Small intestine (tissue), 16 donors: ENCODE measurements at places on chromosomes 12 and 14.

DNA sequence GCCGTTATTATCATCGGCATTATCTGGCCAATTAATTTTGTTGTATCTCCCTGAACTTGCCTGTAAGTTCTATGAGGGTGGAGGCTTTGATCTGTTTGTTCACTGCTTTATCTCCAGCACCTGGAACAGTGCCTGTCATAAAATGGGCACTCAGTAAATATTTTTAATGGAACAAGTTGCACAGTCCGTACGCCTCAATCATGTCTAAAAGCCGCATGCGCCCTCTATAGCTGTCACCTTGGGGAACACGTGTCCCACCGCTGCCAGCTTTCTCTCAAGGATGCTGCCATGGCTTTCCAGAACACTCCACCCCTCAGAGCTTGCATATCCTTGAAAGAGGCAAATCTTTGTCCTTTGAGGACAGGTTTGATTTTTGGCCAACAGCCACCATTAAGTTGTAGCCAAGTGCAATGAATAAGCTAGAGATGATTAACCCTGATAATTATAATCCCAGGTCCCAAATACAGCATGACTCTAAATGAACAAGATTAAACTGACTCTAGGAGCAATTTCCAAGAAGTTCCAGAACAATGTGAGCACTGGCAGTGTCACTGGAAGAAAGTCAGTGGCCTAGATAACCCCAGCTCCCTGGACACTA lies 55.1 kb downstream of the ERH start:
- DNase-seq: peak; percentile 84

GRCh38 chr14:56300495-56300894 lies 182.3 kb downstream of the PELI2 start:
- DNase-seq: no peak

DNA sequence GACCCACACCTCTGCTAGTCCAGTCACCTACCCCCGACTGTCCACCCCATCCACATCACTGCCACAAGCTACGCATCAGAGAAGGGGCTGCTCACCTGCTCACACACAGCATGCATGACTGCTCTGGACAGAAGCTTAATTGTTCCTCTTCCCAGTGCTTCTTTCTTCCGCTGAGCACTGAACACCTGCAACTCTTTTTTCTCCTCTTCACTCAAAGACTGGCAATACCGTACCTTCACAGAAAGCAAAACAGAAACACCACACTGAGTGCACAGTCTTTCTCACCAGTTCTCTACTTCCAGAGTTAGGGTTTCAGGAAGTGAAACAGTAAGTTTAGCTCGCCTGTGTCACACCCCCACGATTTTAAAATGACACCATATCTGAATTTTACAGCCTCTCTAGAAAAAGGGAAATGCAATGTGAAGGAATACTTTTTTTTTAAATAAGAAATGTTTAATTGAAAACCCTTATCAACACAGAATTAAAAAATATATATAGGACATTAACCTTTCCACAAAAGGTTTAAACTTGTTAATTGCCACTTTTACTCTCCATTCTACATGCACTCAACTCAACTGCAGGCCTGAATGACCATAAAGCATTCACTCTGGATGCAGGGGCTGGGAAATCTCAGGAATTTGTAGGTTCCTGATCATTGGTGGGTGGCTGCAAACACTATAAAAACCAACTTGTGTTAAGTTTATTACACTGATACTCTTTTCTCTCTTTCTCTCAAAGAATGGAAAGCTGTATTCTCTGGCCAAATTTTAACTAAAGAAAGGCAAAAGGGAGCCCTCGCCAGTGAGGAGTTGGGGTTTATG lies 120.0 kb downstream of the PRICKLE1 start:
- no peak for DNase-seq

DNA sequence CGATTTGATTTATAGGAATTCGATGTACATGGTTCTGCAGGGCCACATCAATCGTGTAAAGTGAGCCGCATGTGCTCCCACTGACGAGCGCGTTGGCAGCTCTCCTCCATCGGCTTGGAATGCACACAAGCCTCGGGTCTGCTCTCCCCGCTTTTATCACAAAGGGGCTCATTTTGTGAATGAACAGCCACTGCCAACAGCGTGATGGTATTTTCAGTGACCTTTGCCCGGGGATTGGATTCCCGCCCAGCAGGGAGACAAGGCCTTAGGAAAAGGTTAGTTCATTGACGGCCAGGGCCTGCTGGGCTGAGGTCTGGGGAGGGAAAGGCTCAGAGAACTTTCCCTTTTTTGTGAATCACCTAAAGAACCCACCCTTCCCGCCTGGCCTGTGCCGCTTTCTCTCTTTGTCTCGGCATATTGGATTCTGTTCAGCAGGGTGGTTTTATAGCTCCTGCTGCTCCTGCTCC lies 232.1 kb downstream of the MSRB3 start:
- peak; percentile 77 for DNase-seq

DNA sequence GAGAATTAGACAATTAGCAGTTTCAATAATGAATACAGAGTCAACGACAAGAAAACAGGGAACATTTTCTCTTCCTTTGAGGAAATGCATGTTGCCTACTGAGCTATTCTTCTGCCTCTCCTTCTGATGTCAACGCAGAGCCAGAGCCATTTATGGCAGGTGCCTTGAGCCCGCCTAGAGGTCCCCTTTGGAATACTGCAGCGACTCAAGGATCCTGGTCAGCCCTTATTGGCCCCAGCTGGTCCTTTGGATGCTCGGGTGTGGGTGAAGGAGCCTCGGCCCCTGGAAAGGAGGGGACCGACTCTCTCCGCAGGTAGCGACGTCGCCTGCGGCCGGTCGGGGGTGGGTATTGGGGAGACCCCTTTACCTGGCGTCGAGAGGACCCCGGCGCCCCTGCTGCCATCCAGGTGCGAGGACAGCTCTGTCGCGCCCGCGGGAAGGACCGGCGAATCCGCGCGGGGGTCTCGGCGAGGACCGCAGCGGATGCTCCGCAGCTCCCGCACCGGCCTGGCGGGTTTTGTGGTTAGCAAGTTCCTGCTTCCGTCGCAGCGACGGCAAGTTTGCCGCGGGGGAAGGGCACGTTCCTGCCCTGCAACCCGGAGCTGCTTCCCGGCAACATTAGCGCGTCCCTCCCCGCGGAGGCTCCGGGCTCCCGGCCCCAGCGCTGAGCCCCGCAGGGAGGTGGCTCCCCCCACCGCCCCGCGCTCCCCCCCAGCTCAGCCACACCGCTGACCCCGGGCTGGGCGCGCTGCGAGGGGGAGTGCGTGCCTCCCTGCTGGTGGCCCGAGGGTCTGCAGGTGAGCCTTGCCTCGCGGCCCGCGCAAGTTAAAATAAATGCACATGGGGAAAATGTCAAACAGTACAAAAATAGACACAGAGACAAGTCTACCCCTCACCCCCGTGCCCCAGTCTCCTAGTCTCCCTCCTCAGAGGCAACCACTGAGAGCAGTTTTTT lies at the start of gene MANSC1:
Gene MANSC1, minus strand, starts transcription at position 532 of the 955 bp plus-strand sequence. CDS start 6,928 bp downstream, outside the sequence.
- peak; percentile 87 for DNase-seq

DNA sequence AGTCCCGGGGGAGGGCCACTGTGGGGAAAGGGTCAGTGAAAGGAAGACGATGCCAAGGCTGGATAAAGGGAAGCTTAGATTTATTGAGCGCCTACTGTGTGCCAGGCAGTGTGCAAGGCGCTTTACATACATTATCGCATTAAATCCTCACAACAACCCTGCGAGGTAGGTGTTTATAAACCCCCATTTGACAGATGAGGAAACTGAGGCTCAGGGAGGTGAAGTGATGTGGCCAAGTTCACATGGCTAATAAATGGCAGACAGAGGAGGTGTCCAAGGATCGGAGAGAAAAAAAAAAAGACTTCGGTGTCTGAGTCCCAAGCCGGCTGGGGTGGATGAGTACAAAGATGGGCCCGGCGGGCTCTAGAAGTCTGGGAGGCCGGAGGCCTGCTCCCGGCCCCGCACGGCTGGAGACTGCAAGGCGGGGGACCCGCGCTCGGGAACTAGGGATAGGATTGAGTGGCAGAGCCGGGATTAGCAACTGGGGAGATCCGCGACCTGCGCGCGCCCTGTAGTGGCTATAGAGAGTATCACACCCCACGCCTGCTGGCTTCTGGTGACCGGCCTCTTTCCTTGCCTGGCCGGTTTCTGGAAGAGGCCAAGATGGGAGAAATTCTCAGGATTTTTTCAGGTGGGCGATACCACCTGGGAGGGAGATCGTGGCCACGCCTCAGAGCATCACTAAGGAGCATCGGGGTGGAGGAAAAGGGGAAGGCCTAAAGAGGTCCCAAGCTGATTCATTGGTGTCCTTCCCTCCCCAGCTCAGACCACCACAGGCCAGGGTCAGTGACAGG lies 3.9 kb downstream of the DDN start:
- peak; percentile 80 for DNase-seq

DNA sequence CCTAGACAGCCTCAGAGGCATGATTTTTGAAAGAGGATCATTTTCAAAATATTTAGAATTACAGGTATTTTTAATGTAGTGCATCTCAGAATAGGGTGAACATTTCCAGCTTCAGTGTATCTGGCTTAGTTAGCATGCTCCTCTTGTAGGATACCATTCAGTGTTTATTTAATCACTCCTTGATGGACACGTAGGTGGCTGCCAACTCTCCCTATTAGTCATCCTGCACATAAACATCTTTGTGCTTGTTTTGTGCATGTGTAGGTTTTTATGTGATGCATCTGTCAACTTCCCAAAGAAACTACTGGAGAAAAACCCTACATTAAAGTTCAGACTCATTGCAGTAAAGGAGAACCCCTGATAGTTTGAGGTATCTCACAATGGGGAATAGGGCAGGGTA lies 52.5 kb upstream of the RBM19 start:
- DNase-seq: no peak

DNA sequence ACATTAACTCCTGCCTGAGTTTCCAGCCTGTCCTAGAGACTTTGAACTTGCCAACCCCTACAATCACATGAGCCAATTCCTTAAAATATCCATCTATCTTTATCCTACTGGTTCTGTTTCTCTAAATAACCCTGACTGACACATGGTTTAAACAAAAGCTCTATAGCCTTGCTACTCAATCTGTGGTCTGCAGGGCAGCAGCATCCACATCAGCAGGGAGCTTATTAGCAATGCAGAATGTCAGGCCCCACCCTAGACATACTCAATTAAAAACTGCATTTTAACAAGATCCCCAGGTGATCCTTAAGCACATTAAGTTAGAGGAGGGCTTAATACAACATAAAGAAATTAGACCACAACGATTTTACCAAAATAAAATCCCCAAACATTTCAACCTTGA lies 108.3 kb upstream of the CPSF6 start:
- DNase-seq: no peak

GRCh38 chr14:48973151-48973550 lies 613.0 kb downstream of the RPS29 start:
- peak; percentile 81 for DNase-seq

DNA sequence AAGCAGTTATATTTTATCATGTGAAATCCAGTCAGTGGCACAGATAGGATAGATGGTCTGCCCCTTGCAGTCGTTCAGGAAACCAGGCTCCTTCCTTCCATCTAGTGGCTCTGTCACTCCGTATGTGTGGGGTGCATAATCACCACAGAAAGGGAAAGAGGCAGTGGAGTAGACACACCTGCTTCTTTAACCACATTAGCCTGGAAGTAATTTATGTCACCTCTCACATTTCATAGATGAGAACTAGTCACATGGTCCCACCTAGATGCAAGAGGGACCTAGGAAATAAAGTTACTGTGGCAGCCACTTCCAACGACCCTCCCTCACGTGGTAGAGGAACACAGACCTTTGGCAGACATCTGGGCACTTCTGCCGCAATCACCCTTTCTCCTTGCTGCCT lies 14.2 kb upstream of the RNU6-8 start:
- peak; percentile 30 for DNase-seq

DNA sequence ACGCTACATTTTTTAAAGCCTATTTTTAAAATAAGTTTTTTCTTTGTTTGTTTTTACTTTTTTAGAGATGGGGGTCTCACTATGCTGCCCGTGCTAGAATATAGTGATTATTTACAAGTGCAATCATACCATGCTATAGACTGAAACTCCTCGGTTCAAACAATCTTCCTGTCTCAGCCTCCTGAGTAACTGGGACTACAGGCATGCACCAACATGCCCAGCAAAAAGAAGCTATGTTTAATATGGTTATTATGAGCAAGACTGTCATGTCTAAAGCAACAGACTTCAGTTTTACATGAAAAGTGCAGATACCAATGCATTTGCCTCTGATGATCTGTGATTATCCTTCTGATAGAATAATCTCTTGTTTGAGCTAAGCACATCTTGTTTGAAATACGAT lies 45.6 kb upstream of the SGPP1 start:
- DNase-seq: no peak

- no peak for DNase-seq
These were observed 247.9 kb downstream of the SSPN start for GRCh38 chr12:26443309-26443708.

- DNase-seq: no peak
These were observed 109.4 kb downstream of the ARF6 start for GRCh38 chr14:50001999-50002925.

- no peak for DNase-seq
These were observed 10.1 kb downstream of the XRCC3 start for GRCh38 chr14:103705118-103705503.

DNA sequence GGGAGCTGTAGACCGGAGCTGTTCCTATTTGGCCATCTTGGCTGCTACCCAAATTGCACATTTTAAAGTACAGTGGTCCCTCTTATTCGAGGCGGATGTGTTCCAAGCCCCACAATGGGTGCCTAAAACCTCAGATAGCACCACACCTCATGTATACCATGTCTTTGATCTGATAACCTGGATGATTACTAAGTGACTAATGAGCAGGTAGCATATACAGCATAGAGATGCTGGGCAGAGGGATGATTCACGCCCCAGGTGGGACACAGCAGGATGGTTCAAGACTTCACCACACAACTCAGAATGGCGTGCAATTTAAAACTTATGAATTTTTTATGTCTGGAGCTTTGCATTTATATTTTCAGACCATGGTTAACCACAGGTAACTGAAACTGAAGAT lies 255.0 kb downstream of the AKAP6 start:
- DNase-seq: no peak

DNA sequence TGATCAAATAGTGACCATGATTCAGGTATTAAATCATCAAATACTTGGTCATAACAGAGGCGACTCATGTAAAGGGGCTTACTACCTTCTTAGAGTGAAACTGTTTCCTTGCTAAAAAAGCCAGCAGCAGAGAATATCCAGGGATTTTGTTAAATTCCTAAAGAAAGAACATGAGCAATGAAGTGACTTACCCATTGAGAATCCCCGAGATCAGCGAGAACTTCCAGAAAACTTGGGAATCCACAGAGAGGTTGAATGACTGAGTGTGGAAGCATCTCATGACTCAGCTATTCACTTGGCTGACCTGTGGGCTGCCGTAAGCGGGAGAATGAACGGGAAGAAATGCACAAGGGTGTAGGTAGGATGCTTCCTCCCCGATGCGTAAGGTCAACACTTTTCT lies 85.3 kb upstream of the KCNA1 start:
- no peak for DNase-seq

- DNase-seq: peak; percentile 45
These were observed 24.3 kb downstream of the SYNDIG1L start for GRCh38 chr14:74401504-74402241.

DNA sequence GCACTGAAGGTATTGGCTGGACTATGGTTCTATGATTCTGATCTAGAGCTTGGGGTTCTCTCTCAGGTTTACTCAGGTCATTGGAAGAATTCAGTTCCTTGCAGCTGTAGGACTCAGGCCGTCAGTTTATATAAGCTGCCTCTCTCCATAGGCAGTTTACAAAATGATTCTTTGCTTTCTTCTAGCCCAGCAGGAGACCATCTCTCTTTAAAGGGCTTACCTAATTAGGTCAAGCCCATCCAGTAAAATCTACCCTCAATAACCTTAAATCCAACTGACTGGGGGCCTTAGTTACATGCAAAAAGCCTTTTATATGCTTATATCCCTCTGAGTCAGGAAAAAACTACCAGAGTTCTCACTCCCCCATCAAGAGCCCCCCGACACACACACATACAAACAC lies 80.5 kb upstream of the GARIN6 start:
- no peak for DNase-seq
